ENCODE measurements at places on chromosomes 2 and 18.

DNA sequence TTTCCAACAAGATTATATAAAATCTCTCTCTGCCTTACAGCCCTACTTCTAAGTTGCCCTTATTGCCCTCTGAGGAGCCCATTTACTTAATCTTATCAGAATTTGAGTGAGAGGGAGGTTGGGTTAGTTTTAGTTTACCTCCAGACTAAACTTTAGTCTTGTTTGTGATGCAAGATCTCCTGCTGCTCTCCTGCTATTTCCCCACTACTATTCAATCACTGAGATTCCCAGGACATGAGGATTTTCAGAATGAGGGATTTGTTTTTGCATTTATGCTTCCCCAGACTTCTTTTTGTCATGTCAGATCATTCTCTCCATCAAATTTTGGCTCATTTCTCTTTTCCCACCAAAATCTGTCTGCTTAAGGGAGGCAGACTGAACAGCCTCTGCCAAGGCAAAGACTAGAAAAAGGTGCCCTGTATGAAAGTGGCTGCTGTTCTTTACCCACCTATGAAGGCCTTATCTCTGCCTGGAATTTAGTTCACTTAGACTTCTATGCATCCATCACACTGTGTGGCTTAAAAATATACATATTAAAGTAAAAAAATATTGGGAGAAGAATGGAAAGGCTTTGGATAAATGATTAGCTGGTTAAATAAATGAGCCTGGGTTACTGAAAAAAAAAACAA lies 401.3 kb downstream of the PID1 start:
- DNase-seq = no peak

GRCh38 chr2:209376686-209377085 lies 47.2 kb upstream of the MAP2 start:
- no peak for DNase-seq

DNA sequence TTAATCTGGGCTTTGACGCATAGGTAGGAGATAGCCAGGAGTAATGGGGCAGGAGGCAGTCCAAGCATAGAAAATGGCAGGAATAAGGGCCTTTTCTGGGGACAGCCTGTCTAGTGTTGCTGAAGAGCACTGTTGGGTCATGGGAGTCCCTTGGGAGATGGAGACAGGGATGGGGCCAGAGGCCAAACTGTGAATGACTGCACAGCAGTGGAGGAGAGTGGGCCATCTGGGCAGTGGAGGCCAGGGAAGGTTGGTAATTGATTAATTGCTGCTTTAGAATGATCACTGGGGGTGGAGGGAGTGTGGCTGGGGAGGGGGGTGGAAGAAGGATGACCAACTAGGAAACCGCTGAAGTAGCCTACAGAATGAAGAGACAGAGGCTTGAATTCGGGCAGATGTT lies 28.6 kb upstream of the CREG2 start:
- DNase-seq = no peak

GRCh38 chr18:70464343-70465114 lies 175.7 kb downstream of the SOCS6 start:
- no peak for DNase-seq

GRCh38 chr2:9517118-9517782 lies 38.4 kb downstream of the ADAM17 start:
- DNase-seq = no peak

DNA sequence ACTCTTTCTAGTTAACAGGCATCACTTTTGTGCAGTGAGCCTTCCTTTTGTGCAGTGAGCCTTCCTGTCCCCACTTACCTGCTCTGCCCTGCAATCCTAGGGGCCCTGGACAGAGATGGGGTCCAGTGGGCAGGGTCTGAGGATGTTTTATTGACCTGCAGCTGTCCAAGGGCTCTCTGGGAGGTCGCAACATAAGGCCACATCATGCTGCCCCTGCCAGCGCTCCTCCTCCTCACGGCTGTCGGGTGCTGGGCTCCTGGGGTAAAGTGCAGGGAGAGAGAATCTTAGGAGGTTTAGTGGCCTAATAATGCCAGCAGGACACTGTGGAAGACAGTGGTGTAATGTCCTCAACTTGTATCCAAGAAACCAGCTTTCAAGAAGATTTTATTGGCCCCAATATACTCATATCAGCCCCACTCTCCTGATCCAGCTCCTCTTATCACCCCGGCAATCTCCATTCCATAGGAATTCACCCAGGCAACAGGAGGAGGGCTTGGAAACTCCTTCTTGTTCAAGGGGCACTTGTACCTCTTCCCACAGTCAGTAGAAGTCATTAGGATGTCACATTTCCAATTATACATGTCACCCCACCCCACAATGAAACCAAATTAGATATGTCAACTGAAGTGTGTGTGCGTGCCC lies 41.9 kb upstream of the ASB18 start:
- DNase-seq = no peak

GRCh38 chr18:36382854-36383253 lies 85.3 kb downstream of the FHOD3 start:
- DNase-seq = no peak

All from activated CD8-positive, alpha-beta memory T cell treated with anti-CD3 and anti-CD28 coated beads for 4 hours (primary cell).